ENCODE measurements at places on chromosomes 6 and 20. TPM values are rescaled to one million over a fixed set of nuclear protein-coding genes. Genes with fewer than 3 reads are reported as not detected.

- no peak for DNase-seq
Measured at GRCh38 chr6:90220273-90220672, 76.4 kb downstream of the BACH2 start.

DNA sequence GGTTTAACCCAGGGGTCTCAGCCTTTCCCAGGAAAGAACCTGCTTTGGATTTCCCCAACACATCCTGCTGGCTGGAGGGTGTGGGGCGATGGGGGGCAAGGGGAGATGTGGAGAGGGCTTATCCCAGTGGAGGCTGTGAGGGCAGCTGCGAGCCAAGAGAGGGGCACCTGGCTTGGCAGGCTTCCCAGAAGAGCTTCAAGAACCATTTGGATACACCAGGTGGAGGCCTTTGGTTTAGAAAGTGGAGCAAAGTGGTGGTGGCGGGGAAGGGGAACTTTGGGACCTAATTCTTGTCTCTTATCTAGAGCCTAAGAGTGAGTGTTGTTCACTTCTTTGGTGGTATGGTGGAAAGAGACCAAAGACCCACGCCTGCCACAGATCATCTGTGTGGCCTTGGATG is 12.4 kb downstream of the CD40 start:
- no peak for DNase-seq

- DNase-seq: no peak
Measured at GRCh38 chr6:79033279-79033678, 44.8 kb downstream of the PHIP start.

The PPP1R16B gene
- total RNA-seq: 1.6 TPM

DNA sequence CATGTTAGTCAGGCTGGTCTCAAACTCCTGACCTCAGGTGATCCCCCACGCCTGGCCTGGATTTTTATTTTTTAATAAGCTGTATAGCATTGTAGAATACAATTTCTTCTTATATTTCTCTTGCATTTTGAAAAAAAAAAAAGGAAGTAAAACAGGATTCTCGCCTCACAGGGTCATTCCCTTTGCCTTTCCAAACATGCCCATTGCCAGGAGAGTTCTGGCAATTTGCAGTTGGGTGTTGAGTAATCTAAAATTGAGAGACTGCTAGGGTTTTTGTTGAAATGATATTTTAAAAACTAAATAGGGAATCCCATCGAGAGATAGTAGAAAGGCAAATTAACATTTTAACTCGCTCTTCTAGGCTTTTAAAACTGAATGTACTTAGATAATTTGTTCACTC is 196.1 kb downstream of the JARID2 start:
- no peak for DNase-seq

The PCSK2 gene
- 0.07 TPM for total RNA-seq

DNA sequence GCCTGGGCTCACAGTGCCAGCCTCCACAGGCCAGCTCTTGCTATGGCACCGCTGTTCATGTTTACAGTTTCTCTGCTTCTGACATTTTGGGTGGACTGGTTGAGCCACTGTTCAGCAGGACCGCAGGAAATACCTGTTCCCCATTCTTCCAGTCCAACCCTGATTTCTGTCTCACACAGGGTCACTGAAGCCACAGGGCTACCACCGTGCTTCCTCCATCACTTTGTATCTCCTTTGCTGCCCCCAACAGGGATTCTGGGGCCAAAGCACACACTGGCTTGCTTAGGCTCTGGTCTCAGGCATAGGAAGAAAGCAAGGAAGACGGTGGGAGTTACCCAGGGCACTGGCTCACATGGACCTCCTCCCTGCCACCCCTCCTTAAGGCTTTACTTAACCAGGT is 164.5 kb downstream of the UNC5CL start:
- peak; percentile 66 for DNase-seq

The MAP3K5 gene
- 0.28 TPM for total RNA-seq

GRCh38 chr6:26296857-26297648 is 67.9 kb upstream of the BTN3A2 start:
- DNase-seq: no peak

- no peak for DNase-seq
Measured at GRCh38 chr20:62141043-62141396, 2.2 kb downstream of the PSMA7 start.

DNA sequence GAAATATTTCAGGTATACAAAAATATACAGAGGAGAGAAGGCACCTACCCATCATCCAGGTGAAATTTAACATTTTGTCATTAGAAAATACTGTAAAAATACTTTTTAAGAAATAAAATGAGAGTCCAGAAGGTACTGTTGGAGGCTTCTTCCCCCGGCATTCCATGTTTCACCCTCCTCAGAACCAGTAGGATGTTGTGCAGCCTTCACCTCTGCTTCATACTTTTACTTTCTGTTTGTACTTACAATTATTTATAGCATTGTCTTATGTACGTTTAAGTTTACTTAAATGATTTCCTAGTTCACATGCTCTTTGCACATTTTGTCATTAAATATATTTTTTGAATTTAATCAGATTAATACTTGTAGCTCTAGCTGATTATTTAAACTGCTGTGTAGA is 30.9 kb downstream of the TMEM200A start:
- no peak for DNase-seq

The LPA gene
- not detected for total RNA-seq

GRCh38 chr20:15332711-15333160 is 995.3 kb upstream of the FLRT3 start:
- DNase-seq: no peak

DNA sequence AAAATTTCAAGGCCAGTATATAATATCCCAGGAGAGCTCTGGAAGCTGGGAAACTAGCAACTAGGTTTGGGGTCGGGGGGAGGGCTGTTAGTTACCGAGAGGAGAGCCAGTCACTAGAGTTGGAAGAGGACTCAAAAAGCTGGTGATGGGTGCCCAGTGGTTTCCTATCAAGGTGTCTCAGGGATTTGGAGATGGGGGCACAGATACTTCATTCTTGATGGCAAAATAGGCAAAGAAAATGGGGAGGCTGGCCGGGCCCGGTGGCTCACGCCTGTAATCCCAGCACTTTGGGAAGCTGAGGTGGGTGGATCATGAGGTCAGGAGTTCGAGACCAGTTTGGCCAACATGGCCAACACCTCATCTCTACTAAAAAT is 805 bp downstream of the PHF1 start:
- DNase-seq: no peak

- no peak for DNase-seq
Measured at GRCh38 chr6:113823916-113824315, 33.2 kb upstream of the MARCKS start.
